ENCODE measurements at places on chromosomes 4 and X.

DNA sequence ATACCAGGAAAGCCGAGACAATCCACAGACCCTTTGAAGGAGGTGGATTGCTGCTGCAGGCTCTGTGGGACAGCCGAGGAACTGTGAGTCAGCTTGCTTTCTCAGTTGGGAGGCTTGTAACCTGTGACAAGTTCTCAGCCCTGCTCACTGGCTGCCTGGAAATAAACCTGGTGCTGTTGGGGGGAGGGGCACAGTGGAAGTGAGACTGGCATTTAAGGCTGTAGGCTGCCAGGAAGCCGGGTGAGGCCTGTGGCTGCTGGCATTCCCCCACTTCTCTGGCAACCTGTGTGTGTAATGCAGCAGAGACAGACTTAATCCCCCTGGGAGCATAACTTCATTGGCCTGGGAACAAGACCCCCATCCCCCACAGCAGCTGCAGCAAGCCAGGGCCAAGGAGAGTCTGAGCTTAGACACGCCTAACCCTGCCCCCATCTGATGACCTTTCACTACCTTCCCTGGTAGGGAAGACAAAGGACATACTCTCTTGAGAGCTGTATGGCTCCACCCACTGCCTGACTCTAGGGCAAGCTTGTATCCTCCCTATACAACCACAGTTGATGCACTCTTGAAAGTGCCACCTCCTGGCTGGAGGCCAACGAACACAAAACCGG lies 64.1 kb downstream of the ALPK1 start:
- DNase-seq = no peak

- DNase-seq = no peak
Observed at GRCh38 chr4:165355900-165356300, 22.9 kb upstream of the CPE start.

DNA sequence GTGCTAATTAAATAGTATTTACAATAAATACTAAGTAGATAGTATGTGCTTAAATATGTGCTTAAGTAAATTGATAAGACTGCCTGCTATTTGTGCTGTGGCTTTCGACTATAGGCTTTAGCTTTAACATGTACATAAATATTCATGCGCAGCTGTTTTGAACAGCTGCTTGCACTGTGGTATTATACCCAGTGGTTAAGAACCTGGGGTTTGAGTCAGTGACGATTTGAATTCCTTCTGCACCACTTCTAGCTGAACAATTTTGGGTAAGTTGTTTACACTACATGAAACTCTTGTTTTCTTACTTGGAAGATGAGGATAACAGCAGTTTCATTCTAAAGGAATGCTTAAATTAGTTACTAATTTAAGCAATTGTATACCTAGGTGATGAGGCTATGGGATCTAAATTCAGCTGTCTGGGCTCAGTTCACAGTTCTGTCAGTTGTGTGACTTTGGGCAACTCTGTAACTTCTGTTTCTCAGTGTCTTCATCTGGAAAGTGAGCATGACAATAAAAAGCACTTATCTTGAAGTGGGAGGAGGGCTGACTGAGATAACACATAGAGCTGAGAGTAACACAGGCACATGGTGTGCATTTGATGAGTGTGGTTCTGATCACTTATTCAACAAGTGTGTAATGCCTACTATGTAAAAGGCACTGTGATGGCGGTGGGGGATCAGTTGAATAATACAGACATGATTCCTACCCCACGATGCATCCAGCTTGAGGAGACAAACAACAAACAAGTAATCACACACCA lies 37.0 kb downstream of the HPGDS start:
- DNase-seq = no peak

DNA sequence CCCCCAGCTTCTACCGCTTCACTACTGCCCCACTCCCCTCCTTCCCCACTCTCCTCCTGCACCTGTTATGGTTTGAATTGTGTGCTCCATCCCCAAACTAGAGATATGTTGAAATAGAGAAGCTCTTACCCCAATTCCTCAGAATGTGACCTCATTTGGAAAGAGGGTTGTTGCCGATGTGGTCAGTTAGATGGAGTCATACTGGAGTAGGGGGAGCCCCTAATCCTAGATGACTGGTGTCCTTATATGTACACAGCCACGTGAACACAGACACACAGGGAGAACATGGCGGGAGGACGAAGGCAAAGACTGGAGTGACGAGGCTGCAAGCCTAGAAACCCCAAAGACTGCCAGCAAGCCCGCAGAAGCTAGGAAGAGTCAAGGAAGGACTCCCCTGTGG lies 84.3 kb downstream of the FHDC1 start:
- DNase-seq = no peak

DNA sequence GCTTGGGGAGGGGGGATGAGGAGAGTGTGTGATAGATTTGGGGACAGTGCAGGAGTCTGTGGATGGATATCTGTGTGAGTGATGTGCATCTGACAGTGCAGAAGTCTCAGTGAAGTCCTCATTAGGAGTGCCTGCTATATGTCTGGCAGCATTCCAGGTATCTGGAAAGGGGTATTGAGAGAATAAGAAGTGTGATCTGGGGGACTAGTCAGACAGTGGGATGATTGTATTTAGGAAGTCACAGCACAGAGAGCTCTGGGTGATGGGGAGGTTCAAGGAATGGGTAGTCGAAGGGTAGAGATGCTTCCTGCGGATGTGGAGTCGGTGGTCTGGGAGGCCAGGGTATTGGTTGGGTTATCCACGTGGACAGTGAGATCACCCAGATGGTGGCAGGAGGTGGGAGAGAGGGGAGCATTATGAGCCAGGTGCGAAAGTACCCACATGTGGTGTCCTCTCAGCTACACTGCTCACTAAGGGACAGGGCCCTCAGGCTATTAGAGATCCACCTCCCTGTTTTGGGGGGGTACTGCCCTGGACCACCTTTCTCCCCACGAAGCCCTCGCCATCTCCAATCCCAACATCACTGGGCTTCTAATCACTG lies 9.8 kb downstream of the MAGED2 start:
- DNase-seq = no peak

GRCh38 chr4:42296196-42296595 lies 101.1 kb upstream of the SHISA3 start:
- DNase-seq = no peak

- DNase-seq = no peak
Observed at GRCh38 chr4:109156356-109156755, 146.1 kb downstream of the COL25A1 start.

GRCh38 chr4:99612281-99612680 lies 37.7 kb downstream of the MTTP start:
- DNase-seq = no peak

- no peak for DNase-seq
Observed at GRCh38 chr4:86950831-86951525, 16.2 kb downstream of the AFF1 start.

- DNase-seq = no peak
Observed at GRCh38 chrX:16592194-16592770, 57.7 kb upstream of the S100G start.

- no peak for DNase-seq
Observed at GRCh38 chr4:22202246-22202974, 253.8 kb upstream of the KCNIP4 start.

Measured in type B pancreatic cell (in vitro differentiated cells).